ENCODE measurements at places on chromosomes 2 and 18.

- no peak for DNase-seq
Observed at GRCh38 chr2:231099918-231100317, 24.9 kb downstream of the HTR2B start.

DNA sequence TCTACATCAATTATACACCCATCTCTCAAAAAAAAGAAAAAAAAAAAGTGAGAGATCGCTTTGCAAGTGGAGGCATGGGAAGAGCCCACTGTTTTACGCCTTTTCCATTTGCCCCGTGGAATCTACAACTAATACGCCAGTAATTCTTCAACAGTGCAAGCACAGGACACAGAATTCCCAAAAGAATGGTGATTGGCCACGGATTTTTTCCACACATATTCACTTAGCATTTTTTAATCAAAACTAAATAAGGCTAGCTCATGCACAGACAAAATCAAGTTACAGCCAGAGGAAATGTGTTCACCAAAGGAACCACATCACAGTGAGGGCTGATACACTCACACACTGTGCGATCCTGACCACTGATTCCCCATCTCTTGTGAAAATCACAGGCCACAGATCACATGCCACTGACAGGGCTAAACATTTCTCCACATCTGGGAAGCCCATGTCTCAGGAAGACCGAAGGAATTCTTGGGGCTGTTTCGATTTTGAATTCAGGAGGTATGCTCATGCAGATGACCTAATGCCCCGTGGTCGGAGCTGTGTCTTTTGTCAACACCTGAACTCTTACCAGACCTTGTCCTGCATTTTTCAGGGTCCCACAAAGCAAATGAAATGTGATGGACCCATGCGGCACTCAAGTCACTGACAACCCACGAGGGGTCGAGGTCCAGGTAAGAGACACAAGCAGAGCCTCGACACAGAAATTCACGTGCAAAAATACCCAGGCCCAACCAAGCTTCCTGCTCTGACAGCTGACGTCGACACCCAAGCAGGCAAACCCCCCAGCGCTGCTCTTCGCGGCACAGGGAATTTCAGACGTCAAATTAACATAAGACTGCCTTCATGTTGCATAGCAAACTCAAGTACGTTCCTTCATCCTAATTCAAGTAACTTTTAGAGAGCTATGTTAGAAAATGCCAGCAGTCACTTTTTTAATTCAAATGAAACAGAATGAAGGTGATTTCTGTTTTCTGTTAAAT lies 69.6 kb downstream of the ZNF516 start:
- no peak for DNase-seq

GRCh38 chr2:44883356-44883755 lies 58.1 kb upstream of the SIX3 start:
- DNase-seq: no peak

GRCh38 chr2:137747509-137747908 lies 216.8 kb upstream of the HNMT start:
- no peak for DNase-seq

GRCh38 chr2:140737006-140737405 lies 1393.8 kb downstream of the LRP1B start:
- no peak for DNase-seq

DNA sequence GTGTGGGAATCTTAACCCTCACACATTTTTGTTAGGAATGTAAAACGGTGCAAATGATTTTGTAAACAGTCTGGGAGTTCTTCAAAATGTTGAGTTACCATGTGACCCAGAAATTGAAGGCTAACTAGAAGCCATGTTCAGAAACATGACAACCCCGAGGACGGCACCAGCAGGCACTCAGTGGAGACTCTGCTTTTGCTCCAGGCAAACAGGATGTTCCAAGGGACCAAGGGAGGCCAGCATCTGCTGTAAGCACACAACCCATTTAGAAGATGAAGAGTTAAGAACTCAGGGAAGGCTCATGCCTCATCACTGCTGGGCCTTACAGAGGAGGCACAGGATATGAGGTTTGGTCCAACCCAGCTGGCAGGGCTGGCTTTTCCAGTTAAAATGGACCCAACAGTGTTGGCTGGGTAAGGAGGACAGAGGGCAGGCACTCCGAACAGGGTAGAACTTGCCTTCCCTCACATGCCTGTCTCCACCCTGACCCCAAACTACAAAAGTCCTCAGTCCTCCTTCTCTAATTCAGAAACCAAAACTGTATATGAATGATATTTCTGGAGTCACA lies 23.6 kb downstream of the PARD6G start:
- no peak for DNase-seq

DNA sequence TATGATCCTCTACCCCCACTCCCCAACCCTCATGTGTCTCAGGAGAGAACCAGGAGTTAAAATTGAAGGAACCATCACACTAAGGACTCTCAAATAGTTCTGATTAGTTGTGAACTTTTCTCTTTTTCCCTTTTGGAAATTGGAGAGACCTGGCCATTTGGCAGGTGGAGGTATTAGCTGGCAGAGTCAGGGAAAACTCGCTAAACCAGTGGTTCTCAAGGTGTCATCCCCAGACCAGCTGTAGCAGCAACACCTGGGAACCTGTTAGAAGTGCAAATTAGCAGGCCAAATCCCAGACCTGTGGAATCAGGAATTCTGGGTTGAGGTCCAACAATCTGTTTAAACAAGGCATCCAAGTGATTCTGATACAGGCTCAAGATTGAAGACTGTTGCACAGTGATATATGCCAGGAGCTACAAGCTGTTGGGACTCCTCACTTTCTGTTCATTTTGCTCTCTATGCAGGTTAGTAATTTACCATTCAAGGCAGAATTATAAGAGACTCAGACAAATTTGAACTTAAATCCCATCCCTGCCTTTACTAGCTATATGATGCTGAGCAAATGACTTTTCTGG lies 2.8 kb upstream of the TMEM131 start:
- no peak for DNase-seq

DNA sequence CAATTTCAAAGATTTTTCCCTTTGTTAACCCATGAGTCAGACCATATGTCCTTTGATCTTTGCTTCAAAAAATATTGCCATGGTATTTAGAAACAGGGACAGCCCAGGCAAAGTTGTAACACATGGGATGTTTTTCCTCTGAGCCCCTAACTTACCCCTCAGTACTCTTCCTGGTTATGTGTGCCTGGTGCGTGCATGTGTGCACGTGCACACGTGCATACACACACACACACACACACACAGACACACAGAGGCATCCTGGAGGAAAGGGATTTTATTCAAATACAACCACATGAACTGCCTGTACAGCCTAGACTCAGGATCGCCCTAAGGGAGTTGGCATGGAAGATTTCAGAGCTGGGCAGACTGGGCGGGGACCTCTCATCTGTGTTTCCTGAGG lies 5.1 kb downstream of the AFF3 start:
- no peak for DNase-seq

DNA sequence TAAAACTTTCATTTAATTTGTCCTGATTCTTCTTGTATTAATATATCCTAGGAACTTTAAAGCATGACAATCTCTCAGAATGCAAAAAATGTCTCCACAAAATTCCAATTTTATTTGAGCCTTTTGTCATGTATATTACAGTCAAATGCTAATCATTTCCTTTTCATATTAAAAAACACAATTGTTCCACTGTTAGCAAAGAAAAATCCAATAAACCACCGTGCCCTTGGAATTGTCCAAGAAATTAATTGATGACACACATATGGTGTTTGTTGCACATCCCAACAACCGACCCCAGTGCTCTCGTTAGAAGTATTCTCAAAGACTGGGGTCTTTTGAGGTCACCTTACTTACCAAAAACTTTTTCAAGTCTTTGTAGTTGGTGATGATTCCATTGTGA lies 28.1 kb downstream of the GFPT1 start:
- no peak for DNase-seq

GRCh38 chr18:24446453-24446852 lies 14.0 kb upstream of the HRH4 start:
- DNase-seq: no peak

- DNase-seq: no peak
Observed at GRCh38 chr2:25592766-25593292, 80.5 kb downstream of the DTNB start.

- no peak for DNase-seq
Observed at GRCh38 chr2:198712485-198712884, 745.3 kb downstream of the SATB2 start.

DNA sequence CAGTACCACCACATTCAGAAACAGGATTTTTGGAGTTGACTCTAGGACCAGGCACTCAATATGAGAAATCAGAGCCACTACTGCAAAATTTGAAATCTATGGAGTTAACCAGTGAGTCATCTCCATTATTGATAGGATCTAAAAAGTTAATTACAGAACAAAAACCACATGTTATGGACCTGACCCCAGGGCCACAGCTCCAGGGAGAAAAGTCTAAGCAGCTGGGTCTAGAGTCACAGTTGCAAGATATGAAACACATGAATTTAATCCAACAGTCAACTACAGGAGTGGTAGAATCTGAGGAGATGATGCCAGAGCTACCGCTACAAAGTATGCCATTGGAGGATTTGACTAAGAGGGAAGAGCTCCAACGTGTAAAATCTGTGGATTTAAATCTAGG lies 13.4 kb upstream of the ZNF512 start:
- DNase-seq: no peak

Measured in stimulated activated CD8-positive, alpha-beta memory T cell treated with anti-CD3 and anti-CD28 coated beads, Interleukin-15, amount 100 ng/mL, for 4 hours (primary cell).